ENCODE measurements at places on chromosomes 12 and 14.

GRCh38 chr14:24095271-24096068 is 1.4 kb downstream of the PCK2 start:
- peak; percentile 92 for DNase-seq

DNA sequence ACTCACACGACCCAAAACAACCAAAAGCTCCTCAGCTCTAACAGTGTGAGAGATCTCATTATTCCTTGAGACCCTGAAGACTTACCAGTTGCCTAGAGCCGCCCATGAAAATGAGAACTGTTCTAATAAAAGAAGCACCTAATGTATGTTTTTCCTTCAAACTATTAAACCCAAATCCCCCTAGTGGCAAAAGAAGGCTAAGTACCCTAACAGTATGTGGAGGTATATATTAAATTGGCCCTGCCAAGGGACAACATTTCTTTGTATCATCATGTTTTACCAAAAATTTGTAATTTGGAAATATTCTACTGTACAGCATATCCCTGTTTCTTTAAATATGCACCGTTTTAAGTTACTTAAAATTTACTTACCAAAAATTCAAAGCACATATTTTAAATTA is 38.0 kb upstream of the PPFIA2 start:
- DNase-seq, result no peak

GRCh38 chr12:9944391-9944790 is 12.2 kb upstream of the CLEC2A start:
- DNase-seq, result no peak

DNA sequence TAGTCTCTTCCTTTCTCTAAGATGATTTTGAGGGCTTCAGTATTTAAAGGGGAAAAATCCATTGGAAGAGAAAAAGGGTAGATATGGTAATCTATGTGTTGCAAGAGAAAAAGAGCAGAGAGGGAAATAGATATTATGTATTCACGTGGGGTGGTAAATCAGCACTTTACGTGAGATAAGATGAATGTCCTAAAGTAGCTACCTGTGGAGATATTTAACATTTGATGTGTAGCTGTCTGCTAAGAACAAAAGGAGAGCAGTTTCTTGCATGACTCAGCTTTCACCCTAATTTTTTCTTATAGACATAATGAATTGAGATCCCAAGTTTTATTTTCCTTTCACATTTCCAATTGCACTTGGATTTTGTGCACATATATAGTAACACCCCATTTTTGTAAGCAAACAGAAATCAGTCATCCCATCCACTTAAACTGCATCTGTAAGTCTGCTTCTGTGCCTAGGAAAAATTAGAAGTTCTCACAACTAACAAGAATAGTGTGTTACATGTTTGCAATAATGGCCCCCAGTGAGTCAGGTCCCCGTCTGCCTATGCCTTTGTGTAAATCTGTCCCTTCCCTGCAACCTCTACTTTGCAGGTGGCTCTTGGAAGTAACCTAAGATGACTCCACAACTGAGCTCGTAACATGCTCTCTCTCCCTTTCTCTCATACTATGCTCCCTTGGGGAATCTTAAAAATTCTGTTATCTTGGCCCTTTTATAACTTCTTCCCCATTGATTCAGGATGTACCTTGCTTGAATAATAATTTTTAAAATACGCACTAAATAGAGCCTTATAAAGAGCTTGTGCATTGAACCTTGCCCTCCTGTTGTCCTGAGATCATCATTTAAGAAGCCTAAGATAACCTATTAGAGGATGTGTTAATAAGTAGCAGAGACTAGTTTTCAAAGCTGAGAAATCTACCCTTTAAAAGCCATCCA is 3.7 kb downstream of the TMTC3 start:
- no peak for DNase-seq

- DNase-seq, result no peak
Measured at GRCh38 chr14:21185491-21185890, 29.6 kb upstream of the OR5AU1 start.

DNA sequence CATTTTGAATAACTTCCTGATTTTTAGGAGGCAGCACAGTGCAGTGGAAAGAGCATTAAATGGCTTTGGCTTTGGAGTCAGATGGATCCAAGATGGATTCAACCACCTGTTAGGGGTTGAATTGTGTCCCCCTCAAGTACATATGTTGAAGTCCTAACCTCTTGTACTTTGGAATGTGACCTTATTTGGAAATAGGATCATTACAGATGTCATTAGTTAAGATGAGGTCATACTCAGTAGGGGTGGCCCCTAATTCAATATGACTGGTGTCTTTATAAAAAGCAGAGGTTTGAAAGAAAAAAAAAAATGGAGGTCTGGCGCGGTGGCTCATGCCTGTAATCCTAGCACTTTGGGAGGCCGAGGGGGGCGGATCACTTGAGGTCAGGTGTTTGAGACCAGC is 18.8 kb downstream of the ATP5MC2 start:
- no peak for DNase-seq

DNA sequence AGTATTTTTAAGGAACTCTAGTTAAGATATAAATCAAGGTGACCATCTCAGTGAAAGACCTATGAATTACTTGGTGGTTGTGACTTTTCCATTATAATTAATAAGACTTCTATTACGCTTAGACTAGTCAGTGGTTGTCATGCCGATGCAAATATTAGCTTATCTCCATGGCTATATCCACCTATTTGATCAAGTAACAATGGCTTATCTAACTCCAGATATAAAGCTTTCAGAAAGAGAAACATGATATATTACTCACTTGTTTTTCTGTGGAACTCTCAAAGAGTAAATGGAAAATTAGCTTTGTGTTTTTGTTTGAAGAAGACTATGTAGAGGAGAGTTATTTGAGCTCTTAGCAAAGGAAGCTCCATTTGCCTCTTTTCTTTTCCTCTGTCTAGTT is 323.8 kb upstream of the DCN start:
- no peak for DNase-seq

DNA sequence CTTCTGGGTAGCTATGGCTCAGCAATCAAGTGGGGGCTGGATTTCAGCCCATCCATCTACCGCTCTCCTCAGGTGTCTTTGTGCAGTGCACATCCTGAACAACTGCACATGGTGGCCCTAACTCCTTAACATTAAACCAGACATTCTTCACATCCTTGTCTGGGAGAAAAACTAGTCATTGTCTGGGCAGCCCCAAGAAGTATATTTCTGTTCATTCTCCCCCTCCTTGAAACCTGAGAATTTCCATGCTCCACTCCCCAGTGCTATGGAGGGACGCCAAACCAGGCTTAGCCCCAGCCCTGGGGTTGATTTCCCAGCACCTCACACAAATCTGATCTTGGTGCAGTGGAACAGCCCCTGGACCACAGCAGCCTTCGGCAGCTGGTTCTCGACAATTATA is 13.4 kb downstream of the MYL2 start:
- DNase-seq, result no peak

GRCh38 chr12:89575374-89575773 is 49.5 kb upstream of the POC1B start:
- no peak for DNase-seq

DNA sequence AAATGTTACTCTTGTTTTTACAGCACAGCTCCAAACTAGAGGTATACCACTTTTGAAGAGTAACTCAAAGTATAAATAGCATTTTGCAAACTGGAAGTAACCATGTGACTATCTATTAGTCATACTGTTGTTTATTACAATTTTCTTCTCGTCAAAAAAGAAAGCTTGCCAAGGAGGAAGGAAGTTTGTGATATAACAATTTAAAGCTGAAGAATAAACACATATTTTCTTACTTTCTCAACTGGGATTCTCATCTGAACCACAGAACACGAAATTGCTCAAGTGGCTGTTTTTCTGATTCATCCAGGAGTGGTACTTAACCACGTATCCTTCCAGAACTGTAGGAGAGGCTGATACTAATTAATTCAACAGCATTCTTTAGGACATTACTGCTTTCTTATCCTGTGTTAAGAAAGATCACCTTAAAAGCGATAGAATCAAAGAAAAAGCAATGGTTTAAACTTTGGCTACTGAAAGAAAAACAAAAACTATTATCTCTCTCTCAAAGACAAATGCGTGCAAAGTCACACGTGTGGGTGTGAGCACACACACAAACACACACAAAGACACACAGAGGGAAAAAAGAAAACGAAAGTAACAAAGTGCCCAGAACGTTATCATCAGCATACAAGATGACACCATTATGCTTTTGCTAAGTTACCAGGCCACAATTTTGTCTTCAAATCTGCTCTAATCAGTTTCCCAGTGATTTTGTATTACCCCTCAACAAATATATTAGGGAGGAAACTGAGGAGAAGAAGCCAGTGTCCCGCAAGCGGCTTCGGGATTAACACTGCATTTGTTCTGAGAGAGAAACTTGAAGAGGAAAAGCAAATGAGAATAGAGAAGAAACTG is at the start of gene CLEC2B:
CLEC2B (minus strand) TSS at position 48 of the 855 bp plus-strand sequence.
- DNase-seq, result no peak

DNA sequence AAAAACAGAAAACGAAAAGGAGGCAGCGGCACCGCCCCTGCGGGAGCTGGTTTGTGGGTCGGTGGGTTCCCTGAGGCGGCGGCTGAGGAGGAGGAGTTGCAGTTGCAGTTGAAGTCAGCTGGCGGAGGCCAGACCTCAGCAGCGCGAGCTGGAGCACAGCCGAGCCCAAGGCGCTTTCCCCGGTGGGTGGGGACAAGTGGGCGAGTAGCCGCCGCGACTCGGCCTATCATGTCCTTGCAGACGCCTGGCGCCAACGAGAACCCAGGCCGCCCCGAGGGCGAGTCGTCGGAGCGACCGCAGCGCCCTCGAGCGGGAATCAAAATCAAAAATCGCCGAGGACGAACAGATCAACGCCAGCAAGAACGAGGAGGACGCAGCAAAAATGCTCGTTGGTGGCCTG is 12.7 kb upstream of the CLEC1A start:
- DNase-seq, result no peak

- no peak for DNase-seq
Measured at GRCh38 chr12:56001487-56002100, 4.5 kb downstream of the SUOX start.

DNA sequence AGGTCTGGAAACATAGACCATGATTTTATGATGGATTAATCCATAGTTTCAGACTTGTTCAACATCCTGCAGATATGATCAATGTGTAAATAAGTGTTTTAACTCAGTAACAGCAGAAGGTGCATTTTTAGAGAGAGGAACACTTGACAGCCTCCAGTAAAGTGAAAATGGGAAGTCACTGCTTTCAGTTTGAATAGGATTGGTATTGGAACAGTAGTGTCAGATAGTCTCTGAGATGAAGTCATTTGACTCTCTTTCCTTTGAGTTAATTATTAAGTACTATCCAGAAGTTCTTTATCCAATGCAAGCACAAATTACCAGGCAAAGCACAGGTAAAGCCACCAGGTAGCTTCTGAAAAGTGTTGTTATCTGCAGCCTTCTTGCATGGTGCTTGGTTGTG is 14.5 kb upstream of the NAV3 start:
- DNase-seq, result no peak

DNA sequence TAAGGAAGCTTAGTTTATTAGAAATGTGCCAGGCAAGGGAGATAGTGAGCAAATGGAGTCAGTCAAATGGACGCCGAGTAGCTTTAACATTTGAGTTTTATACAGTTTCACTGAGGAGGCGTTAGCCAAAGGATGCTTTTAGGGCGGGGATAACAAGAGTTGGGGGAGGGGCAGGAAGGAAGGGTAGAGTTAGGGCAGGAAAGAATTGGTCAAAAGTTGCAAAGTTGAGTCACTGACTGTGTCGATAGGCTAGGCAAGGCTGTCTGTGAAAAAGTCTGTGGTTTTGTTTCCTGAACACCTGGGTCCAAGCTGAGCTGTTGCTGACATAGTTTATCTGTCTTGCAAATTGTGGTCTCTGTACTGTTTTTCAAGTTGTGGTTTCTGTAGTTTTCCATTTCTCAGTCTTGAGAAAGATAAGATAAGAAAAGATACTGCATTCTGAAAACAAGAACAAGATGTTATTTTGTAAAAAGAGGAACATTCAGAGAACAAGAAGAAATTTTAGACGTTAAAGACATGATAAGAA is 62.6 kb upstream of the RESF1 start:
- DNase-seq, result peak; percentile 77

DNA sequence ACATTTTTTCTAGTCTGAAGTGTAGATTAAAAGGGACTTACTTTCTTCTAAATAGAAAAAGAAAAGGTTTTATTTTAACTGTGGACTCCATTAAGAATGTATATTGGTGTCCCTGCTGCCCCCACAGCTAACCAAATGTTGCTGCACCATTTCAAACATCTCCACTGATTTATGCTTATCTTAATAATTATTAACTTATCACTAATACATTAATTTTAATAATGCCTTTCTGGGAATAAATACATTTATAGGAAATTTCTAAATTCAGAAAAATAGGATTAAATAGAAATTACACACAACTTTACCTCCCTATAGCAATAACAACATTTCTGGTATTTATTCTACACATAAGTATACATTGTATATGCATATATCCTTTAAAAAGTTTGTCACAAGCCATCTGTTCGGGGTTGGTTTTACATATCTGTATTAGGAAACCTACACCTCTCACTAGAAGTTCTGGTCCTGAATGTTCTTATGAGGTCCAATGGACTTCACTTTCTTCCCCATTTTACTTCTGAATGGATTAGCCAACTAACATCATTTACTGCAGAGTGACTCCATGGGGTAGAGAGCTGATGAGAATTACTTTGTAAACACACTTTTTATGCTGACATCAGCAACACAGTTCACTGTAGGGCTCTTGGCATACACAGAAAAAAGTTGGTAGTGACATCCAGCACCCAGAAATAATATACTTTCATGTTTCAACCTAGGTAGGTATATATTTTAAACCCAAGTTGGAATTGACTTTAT is 9.4 kb upstream of the SELPLG start:
- no peak for DNase-seq

GRCh38 chr14:32809255-32809654 is 129.4 kb upstream of the NPAS3 start:
- DNase-seq, result no peak

DNA sequence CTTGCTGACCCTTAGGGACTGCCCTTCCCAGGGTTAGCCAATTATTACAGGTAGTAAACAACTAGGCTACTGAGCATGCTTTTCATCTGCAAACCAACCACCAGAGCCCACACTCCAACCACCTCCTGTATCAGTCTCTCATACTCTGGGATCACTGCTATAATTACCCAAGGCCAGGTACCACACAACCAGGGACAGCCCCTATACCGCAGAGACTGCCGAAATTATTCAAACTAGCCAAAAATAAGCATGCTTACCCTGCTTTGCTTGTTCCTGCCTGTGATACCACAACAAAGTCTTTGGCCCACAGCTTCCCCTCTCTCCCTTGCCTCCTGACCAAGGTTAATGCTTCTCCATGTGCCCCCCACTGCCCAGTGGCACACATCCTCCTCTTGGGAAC is 197.6 kb upstream of the SRRM4 start:
- no peak for DNase-seq

DNA sequence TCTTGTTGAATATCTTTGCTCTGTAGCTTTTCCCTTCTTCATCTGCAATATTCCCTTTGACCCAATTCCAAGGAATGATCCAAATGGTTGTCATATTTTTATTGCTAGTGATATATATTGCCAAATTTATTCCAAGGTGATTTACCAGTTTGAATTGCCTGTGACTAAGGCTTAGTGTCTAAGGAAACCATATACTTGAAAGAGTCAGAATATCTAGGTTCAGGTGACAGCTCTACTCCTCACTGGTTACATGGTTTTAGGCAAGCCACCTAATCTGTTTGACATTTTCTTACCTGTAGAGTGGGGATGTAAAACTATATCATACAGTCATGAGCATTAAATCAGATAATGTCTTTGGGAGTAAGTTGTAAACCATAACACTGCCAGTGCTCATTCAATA is 473.8 kb downstream of the NPAS3 start:
- no peak for DNase-seq

- no peak for DNase-seq
Measured at GRCh38 chr12:104802208-104802607, 155.9 kb downstream of the SLC41A2 start.
